ENCODE measurements at places on chromosomes 12 and 14.

- no peak for DNase-seq
Measured at GRCh38 chr14:95434121-95434520, 82.3 kb downstream of the SYNE3 start.

DNA sequence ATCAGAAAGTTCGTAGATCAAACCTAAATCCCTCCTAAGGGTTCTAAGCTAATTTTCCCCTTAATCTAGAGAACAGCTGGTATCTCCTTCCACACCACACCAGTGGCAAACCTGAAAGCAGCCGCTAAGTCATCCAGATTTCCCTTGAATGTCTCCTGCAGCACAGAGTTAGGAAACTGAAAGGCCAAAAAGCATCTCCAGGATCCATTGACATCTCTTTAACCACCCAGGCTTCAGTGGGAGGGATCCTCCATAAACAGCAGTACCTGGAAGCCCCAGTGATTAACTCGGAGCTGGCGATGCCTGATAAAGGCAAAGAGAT lies 47.6 kb downstream of the CRACR2A start:
- DNase-seq: no peak

GRCh38 chr12:98741556-98742265 lies 96.6 kb downstream of the APAF1 start:
- DNase-seq: no peak

DNA sequence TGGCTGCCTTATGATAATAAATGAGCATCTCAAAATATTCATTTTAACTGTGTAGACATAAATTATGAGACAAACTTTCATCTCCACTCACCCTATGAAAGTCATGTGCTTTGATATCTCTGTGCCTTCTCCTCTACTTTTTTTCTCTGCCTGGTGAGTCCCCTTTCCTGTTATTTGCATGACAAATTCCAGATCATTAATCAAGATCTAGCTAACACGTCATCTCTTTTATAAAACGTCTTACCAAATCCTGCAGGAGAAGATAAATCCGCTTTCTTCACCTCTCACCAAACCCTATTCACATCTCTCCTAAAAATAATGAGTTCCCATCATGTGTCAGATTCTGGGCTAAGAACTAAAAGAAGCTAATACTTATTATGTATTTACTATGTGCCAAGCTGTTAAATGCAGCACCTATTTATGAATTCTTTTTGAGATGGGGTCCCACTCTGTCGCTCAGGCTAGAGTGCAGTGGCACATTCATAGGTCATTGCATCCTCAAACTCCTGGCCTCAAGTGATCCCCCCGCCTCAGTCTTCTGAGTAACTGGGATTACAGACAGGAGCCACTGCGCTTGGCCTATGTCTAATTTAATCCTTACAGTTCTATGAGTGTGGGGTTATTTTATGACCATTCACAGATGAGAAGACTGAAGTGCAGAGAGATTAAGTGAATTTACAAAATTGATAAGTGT lies 26.7 kb downstream of the SPX start:
- no peak for DNase-seq

GRCh38 chr12:3748620-3749019 lies 4.3 kb downstream of the CRACR2A start:
- no peak for DNase-seq

DNA sequence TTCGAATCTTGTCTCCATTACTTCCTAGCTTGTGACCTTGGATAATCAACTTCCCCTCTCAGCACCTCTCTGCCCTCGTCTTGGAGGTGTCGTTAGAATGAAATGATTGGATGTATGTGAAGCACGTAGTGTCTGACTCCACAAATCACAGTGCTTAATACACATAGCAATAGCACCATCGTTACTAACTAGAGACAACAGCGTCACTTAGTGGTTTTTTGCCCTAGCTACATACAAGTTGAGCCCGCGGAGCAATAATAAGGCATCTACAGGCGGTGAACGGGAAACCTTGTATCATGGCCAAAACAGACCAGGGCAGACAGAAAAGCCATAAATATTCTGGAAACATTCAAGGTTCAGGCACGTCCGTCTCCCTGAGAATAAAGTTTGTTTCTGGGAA lies 154.9 kb downstream of the ASCL4 start:
- no peak for DNase-seq

- no peak for DNase-seq
Measured at GRCh38 chr14:93007225-93007997, 84.5 kb downstream of the CHGA start.

GRCh38 chr12:52874573-52875435 lies 26.0 kb upstream of the KRT78 start:
- no peak for DNase-seq

DNA sequence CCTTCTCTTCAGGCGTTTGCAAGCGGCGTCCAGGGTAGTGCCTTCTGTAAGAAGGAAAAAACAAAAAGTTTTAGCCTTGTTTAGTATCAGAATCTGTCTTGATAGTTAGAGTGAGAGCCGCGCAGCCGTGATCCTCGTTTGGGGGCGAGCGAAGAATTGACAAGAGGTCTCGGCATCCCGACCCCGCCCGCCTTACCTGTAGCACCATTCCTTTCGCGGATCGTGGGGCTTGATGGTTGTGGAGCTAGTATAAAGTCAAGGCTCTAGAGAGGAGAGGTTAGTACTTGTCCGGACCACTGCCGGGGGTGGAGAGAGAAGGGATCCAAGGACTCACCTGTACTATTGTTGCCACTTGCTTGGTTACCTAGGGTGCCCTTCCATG lies 494 bp downstream of the TMTC3 start:
- peak; percentile 2 for DNase-seq

DNA sequence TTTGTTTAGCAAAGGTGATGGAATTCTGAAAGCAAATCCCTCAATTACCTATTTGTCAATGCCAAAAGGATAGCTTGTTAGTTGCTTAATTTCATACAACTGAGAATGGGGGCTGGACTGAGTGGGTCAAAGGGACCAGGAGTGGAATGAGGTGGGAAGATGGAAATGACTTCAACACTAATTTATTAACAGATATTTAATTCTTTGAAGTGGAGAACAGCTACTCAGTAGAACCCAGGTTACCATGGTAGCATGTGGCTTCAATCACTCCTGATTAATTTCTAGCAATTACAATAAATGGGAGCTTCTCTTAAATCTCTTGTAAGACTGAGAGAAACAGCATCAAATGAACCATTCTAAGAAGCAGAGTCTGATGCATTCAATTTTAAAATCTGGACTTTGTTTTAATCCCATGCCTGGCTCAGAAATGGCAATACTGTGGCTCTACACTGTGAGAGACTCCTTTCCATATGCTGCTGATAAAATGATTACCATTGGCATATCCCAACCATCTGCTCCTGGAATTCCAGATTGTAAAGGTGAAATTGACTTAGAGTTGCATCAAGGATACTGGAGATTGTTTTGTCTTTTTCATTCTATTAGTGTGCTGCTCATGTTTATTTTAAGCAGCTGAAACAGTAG lies 607.8 kb downstream of the SNAPC1 start:
- DNase-seq: no peak

DNA sequence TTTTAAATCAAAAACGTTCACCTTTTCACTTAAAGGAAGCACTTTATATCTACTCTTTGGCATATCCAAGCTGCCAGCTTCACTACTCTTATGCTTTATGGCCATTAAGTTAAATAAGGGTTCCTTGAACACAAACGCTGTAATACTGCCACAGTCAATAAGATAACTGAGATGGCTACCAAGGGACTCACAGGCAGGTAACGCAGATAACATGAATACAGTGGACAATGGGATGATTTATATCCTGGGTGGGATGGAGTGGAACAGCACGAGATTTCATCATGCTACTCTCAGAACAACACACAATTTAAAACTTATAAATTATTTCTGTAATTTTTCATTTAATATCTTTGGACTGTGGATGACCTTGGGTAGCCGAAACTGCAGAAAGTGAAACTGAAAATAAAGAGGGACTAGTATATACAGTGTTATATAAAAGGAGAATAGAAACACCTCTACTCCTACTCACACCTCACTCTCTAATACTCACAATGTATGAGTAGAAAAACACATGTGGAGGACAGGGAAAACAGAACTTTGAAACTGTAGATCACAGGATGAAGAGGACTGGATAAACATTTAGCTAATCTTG lies 367.3 kb downstream of the C12orf50 start:
- no peak for DNase-seq

DNA sequence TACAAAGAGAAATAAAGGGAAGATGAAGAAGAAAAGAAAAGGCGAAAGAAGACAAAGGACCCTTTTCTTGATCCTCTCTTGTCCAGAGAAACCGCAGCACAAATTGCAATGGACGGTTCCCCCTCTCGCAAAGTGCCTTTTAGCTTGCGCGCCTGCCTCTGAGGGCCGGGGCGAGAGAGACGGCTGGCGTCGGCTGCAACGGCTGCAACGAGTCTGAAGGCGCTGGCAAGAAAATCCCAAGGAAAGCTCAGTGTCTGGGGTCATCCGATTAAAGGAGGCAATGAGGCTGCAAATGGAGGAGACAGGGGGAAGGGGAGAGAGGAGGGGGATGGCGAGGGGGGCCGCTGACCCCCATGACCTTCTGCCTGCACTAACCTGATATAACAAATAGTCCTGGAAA lies 671.5 kb downstream of the MED13L start:
- DNase-seq: no peak

GRCh38 chr14:31070431-31070830 lies 44.3 kb upstream of the STRN3 start:
- DNase-seq: no peak

DNA sequence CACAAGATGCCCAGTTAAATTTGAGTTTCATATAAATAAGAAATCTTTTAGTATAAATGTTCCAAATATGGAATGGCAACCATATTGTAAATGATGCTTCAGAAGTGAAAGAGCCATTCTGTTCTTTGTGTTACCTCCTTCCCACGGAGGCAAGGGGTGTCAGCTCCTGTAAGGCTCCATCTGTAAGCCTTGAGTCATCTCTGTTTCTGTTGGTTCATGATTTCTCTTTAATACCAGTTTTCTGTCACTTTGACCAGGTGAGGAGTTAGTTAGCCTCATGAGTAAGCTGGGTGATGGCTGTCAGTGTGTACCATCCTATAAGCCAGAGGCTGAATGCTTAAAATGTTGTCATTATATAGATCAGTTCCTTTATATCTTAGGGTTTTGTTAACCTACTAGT lies 61.9 kb downstream of the TMEM30B start:
- no peak for DNase-seq

DNA sequence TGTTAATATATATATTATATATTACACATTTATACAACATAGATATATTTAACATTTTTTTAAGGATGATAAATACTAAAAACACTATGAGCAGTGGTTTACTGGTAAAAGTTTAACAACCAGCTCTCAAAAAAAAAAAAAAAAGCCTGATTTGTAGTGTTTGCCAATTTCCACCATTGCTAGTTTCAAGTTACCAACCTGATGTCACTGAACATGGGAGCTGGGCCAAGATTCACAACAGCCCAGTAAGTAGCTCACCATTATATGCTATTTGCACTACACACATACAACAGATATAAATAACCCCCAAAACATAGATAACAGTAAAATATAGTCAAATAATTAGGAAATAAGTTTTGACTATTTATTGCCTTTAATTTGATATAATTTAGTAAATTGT lies 28.9 kb upstream of the TMX1 start:
- DNase-seq: no peak

DNA sequence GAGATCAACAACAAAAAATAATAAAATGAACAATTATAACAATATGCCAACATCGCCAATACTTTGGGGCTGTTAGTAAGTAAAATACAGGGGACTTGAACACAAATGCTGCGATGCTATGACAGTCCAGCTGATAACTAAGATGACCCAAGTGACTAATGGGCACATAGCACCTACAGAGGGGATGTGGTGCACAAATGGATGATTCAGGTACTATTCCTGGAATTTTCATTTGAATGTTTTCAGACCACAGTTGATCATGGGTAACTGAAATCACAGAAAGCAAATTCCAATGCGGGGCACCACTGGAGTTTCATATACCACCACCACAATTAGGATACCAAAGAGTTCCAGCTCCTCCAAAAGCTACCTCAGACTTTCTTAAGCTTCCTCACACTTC lies 82.9 kb downstream of the RCOR1 start:
- DNase-seq: no peak

DNA sequence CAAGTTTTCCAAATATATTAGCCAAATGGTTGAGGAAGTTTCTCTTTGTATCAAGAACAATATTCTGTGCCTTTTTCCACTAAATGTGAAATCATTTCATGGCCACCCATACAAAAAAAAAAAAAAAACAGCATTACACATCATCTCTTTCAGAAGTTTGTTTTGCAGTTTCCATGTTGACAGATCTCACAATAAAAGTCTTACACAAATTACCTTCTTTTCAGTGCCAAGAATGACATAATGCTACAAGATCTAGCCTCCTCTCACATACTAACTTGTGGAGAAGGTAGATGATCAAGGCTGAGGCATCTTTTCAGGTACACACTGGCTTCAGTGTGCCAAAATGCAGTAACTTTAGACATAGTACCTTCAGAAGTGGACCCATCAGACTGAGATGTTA lies 35.3 kb downstream of the PRKD1 start:
- no peak for DNase-seq

DNA sequence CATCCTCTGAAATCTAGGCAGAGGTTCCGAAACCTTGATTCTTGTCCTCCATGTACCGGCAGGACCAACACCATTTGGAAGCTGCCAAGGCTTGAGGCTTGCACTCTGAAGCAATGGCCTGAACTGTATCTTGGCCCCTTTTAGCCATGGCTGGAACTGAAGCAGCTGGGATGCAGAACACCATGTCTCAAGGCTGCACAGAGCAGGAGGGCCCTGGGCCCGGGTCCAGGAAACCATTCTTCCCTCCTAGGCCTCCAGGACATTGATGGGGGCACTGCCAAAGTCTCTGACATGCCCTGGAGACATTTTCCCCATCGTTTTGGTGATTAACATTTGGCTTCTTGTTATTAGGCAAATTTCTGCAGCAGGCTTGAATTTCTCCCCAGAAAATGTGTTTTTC lies 198.7 kb downstream of the EFCAB11 start:
- DNase-seq: no peak

GRCh38 chr12:77163074-77164038 lies 98.0 kb upstream of the E2F7 start:
- DNase-seq: no peak

DNA sequence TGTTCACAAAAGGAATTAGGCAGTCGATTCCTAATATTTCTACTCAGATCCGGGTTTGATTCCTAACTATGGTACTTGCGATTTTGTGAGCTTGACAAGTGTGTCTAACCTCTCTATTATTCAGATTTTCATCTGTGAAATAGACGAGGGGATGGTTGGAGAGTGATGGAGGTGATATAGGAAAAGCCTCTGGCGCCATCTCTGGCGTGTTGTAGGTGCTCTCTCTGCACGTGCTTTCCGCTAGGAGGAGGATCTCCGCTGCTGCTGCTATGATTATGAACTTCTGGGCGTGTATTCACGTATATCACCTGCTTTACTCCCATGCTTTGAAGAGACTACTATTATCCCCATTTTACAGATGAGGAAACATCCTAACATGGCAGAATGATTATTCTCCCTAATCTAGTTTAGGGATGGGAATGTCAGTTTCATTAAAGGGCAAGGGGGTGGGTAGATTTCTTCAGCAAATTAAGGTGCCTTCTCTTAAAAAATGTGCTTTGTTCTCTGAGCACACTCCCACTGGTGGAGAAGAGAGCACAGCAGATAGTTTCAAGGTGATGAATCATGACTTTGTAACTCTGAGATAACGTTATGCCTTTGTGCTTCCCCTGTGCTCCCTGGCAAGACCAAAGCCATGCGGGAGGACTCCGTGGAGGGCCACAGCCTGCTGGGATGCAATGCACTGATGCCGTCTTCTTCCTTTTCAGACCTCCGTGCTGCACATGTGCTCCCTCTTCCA lies 97.1 kb downstream of the PRIMA1 start:
- no peak for DNase-seq

GRCh38 chr14:106620368-106620767 lies 1094.0 kb downstream of the TMEM121 start:
- DNase-seq: no peak

- DNase-seq: no peak
Measured at GRCh38 chr12:77089686-77090220, 24.4 kb upstream of the E2F7 start.
